Urothelium cell line (cell line): ENCODE measurements at places on chromosomes 2 and 18.
A peak's percentile ranks its signal among the peaks of the same experiment; 100 is the strongest.

- no peak for DNase-seq
Measured at GRCh38 chr18:76765649-76766048, 56.7 kb upstream of the ZNF236 start.

DNA sequence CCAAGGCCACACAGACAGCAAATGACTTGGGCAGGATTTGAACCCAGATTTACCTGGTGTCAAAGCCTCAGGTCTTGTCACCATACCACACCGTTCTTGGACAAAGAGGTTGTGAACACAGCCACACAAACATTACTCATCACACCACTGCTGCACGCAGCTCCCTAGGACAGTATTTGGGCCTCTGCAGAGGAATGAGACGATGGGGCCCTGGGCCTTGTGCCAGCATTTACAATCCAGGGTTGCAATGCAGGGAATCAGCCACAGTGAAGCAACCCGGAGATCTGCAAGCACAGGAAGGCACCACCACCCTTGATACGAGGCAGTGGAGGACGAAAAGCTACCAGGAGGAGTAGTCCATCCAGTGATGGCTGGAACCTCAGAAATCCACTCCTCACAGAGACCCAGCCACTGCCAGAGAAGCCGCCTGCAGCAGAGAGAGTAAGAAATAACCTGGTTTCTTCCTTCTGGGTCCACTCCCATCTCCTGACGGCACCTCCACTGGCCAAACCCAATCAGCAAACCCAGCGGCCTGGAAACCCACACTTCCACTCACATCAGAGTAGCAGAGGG lies 3.7 kb upstream of the MTCL1 start:
- DNase-seq = peak; percentile 83

- DNase-seq = no peak
Measured at GRCh38 chr18:62732617-62733016, 17.3 kb downstream of the PHLPP1 start.

- no peak for DNase-seq
Measured at GRCh38 chr2:238908960-238909951, 61.4 kb downstream of the TWIST2 start.

GRCh38 chr18:74234326-74235171 lies 57.2 kb downstream of the CYB5A start:
- DNase-seq = no peak

DNA sequence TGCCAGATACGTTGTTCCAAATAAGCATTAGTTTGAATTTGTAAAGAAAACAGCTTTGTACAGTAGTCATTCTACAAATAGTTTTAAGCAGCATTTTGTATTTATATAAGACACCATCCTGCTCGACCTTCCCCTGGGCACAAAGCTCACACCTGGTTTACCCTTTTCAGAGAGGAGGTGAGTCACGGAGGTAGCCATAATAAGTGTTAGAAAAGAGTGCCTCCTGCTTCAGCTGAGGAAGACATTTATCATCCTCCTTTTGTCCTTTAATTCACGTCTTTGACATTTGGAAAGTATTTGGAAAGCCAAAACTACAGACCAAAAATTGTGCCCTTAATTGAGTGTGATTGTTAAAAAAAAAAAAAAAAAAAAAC lies 6.8 kb downstream of the RAB12 start:
- no peak for DNase-seq

GRCh38 chr18:58362027-58362575 lies 266.8 kb downstream of the ALPK2 start:
- DNase-seq = no peak

DNA sequence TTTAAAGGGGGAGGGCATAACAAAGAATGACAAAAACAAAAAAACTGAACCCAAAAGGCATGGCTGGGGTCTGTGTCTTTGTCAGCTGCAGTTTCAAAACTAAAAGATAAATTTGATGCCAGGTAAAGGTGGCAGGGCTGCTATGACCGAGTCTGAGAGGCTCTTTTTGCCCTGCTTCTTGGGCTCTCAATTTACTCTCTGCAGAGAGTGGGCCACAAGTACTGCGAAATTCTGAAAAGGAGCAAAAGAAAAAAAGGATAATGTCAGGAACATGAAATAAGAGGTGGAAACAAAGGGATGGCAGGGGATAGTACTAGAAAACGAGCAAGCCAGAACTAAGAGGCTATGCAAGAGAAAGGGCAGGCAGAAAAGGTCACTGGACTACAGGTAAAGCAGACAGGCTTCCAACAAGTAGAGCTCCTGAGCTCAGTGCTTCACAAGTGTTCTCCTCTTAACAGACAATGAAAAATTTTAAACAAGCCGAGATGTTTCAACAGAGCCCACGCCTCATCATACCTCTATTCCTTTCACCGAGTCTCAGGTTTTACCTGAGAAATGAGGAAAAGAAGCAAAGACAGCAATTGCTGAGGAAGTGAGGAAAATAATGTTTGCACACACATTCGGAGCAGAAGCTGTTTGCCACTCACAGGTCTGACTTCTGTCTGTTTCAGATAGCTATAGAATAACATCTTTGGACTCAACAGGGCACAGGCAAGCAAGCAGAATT lies 7.3 kb downstream of the IRS1 start:
- no peak for DNase-seq

GRCh38 chr2:67986258-67986657 lies 76.5 kb downstream of the C1D start:
- DNase-seq = no peak

- DNase-seq = no peak
Measured at GRCh38 chr18:23857164-23857552, 157.4 kb upstream of the TTC39C start.

GRCh38 chr2:84472856-84473565 lies 13.9 kb upstream of the SUCLG1 start:
- DNase-seq = no peak

DNA sequence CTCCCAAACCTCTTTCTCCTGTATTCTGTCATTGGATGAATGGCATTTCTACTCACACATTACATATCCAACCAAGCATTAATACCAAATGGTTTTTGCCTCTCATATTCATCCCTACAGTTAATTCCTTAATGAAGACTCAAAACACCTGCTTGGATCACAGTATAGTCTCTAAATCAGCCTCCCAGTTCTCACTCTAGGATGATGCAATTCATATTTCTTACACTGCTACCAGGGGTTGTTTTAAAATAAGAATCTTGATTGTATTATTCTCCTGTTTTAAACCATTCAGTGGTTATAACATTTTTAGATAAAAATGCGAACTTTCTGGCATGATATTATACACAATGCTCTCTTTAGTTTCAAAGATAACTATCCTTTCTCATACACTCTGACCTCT lies 281.4 kb upstream of the ZEB2 start:
- DNase-seq = no peak

DNA sequence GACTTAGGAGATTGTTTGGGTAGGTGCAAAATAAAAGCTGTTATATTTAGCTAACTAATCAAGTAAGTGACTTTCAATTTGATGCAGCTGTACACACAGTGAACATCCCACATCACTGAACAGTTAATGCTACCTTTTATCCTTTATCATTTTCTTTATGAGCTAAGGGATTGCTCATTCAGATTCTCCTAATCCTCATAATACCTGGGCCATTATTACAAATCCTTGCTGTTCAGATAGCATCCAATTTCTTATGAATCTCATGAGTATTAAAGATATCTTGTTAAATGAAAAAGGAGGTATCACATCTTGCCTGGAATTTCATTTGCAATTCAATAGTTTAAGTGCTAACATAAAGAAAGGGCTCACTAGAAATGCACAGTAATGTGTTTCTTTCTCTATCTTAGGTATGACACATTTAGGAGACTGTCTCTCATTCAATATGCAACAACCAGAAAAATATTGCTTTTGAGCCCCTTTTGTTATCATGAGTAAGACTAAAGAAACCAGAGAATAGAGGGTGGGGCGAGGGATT lies 918.5 kb downstream of the CBLN2 start:
- no peak for DNase-seq

- no peak for DNase-seq
Measured at GRCh38 chr2:47056868-47057686, 98.0 kb downstream of the STPG4 start.

DNA sequence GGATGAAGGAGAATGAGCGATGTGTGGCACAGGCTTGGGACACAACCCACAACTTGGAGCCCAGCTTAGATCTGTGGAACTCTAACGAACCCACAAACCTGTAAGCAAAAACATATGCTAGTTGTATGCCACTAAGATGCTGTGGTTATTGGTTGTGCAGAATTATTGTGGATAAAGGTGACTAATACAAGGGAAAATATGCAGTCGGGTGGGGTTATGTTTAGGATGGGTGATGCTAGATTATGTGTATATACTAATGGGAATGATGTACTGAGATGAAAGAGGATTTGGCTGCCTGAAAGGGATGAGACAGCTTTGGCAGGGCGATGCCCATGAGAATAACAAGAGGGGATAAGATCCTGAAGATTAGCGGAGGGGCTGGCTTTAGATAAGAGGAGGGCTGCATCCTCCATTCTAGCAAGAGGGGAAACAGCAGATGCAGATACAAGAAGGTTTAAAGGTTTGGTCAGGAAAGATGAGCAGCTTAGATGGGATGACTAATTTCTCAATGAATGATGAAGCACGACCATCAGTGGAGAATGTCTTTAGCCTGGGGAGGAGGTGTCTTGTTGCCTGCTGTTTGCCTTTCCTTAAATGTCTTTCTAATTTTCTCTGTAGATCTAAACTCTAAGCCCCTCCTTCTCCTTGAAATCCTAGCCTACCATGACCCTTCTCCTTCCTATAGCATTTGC lies 49.6 kb downstream of the GALNT14 start:
- no peak for DNase-seq

GRCh38 chr18:10519366-10519765 lies 6.5 kb upstream of the NAPG start:
- DNase-seq = no peak

DNA sequence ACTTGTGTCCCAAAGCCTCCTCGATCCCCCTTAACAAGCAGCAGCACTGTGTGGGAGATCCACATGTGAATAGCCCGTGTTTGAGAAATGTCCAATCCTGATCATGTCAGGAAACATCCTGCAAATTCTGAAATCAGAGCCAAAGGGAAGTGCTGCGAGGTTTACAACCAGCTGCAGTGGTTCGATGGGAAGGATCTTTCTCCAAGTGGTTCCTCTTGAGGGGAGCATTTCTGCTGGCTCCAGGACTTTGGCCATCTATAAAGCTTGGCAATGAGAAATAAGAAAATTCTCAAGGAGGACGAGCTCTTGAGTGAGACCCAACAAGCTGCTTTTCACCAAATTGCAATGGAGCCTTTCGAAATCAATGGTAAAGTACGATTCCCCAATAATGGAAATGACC lies at the start of gene MARCO:
Gene MARCO (plus strand): TSS at position 164 of the 400 bp plus-strand sequence. CDS start 107 bp downstream, at position 271.
- DNase-seq = no peak

- DNase-seq = no peak
Measured at GRCh38 chr2:237429753-237430152, 15.8 kb upstream of the COL6A3 start.

DNA sequence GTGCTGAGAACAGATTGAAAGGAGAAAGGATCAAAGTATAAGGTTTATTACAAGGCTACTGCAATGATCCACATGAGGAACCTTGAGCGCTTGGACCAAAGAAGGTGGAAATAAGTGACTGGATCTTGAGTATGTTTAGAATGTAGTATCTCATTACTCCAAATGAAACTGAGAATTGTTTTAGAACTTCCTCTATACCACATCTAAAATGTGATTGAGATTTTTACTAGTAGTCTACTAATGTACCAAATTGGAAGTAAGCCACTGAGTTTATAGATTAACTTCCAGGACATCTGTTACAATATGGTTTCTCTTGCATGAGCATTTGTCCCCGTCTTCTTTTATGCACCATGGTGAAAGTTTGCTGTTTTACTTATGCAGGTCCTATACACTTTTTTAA lies 300.5 kb downstream of the SUCLG1 start:
- no peak for DNase-seq

DNA sequence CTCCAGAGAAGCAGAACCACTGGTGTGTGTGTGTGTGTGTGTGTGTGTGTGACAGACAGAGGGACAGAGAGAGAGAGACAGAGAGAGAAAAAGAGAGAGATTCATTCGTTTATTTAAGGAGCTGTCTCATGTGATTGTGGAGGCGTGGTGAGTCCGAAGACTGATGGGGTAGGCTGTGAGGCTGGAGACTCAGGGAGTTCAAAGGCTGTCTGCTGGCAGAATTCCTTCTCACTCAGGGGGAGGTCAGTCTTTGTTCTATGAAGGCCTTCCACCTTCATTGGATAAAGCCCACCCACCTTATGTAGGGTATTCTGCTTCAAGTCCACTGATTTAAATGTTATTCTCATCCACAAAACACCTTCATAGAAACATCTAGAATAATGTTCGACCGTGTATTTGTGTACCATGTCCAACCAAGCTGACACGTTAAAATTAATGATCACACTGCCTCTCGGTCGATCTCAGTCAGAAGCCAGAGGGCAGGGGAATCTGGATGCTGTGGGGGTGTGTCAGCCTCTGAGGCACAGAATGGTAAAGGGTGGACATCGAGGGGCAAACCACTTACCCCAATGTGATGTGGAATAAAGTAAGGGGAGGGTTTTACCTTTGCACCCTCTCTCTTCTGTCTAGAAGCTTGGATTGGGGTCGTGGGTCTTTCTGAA lies 275.6 kb downstream of the SLC4A3 start:
- no peak for DNase-seq

DNA sequence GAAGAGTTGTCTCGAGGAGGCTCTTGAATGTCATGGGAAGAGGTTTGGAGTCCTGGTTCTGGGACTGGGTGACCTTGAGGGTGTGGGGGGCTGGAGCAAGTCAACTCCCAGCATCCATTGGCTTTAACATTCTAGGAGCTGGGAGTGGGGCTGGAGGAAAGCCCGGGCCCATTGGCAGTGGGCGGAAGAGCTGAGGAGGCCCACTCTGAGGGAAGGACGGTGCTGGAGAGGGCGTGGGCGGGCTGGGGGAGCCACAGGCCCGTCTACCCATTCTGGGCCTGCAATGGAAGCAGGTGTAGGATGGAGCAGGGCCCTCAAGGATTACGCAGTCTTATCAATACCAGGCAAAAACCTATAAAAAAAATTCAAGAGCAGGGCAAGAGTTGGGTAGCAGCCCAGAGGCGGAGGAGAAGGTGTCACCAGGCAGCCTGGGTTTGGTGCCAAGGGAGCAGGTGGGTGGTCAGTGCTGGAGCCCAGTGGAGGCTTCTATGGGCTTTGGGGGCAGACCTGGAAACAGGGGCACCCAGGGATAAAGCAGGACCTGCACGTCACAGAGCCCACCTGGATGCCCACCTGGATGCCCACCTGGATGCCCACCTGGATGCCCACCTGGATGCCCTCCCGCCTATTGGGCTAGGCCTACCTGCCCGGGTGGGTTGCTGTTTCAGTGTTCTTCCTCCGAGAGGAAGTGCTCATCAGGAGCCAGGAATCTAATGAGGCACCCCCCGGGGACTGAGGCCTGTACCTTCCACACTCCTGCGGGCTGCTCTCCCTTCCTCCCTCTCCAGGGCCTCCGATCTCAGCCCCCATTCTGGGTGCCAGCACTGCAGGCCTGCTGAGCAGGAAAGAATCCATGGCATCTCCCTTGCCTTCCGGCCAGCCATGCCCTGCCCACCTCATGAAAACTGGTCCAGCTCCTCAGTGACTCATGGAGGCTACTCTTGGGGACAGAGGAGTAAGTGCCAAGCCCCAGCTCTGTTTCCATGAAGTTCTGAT lies 71.3 kb downstream of the CTIF start:
- peak; percentile 21 for DNase-seq
